SK-N-SH (cell line): ENCODE measurements at places on chromosomes 7 and 10.
A peak's percentile ranks its signal among the peaks of the same experiment; 100 is the strongest.

GRCh38 chr7:104895522-104896236 is 118.3 kb upstream of the KMT2E start:
- no peak overlapping the region for H3K27ac ChIP-seq
- H3K4me3 ChIP-seq: no peak overlapping the region
- peaks cover 41% of the 10 kb centered on the region for H3K27me3 ChIP-seq
- H3K36me3 ChIP-seq: no peaks in the 10 kb centered on the region
- no peaks in the 10 kb centered on the region for H3K4me1 ChIP-seq
- no peak for DNase-seq

- no peak overlapping the region for H3K4me3 ChIP-seq
- no peak for DNase-seq
- H3K27me3 ChIP-seq: peaks cover 15% of the 10 kb centered on the region
- no peak overlapping the region for H3K27ac ChIP-seq
- peaks cover 10% of the 10 kb centered on the region for H3K4me1 ChIP-seq
Measured at GRCh38 chr7:39810710-39811109, 139.3 kb upstream of the CDK13 start.

DNA sequence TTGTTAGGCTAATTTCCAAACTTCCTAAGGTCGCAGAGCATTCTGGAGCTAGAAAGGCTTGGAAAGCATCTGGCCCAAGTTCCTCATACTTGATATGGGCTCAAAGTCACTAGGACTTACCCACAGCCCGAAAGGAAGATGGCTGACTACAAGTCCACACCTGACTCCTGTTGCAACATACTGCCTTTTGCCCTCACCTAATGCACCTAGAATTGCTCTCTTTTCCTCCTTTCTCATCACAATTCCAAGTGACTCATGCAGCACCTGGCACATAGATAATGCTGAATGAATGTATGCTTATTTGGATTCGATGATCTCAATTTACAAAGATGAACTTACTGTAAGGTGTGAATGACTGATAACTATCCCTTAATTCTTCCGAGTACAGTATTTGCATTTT is 131.5 kb downstream of the SORBS1 start:
- H3K27ac ChIP-seq: no peak overlapping the region
- no peak overlapping the region for H3K4me3 ChIP-seq
- no peaks in the 10 kb centered on the region for H3K27me3 ChIP-seq
- no peaks in the 10 kb centered on the region for H3K36me3 ChIP-seq
- DNase-seq: no peak
- H3K4me1 ChIP-seq: peaks cover 12% of the 10 kb centered on the region

- no peaks in the 10 kb centered on the region for H3K27me3 ChIP-seq
- H3K36me3 ChIP-seq: no peaks in the 10 kb centered on the region
Measured at GRCh38 chr10:131141645-131142516, 169.6 kb downstream of the TCERG1L start.

DNA sequence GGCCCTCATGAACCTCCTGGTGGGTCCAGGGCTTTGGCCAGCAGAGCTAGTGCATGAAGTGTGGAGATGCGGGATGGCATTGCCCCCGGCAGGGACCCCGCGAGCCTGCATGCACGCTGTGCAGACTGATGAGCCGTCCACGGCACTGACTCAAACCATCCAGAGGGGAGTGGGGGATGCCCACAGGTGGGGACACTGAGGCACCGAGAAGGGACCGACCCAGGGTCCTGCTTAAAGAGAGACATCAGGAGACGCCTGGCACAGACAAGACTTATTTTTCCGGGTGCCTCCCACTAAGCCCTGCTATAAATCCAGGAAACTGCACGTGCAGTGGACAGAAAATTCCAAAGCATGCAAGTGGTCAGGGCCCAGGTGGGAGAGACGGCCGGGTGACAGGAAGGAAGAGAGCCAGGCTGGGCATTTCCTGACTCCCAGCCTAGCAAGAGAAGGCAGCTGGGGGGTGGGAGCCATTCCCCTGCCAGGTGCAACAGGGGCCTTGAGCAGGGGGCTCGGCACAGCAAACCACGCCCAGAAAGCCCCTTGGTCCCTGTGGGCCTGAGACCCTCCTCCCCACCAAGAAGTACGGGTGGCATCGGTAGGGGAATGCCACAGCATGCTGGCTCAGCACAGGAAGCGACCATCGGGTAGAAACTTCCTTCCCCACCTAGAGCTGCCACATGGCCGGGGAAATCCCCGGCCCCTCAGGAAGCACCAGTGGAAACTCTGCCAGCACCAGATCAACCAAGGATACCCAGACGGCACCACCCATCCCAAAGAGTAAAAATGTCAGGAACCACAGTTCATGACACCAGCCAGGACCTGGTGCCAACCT is 91.5 kb downstream of the FOXL3 start:
- no peaks in the 10 kb centered on the region for H3K4me1 ChIP-seq
- no peak for DNase-seq
- no peaks in the 10 kb centered on the region for H3K36me3 ChIP-seq
- H3K4me3 ChIP-seq: no peak overlapping the region
- peaks cover 9% of the 10 kb centered on the region; the same call in 1 of the 2 replicates for H3K27me3 ChIP-seq

GRCh38 chr7:75983471-75984129 is 10.8 kb downstream of the TMEM120A start:
- H3K27ac ChIP-seq: no peak overlapping the region
- H3K27me3 ChIP-seq: no peaks in the 10 kb centered on the region
- no peaks in the 10 kb centered on the region; the same call in 1 of the 2 replicates for H3K4me1 ChIP-seq

DNA sequence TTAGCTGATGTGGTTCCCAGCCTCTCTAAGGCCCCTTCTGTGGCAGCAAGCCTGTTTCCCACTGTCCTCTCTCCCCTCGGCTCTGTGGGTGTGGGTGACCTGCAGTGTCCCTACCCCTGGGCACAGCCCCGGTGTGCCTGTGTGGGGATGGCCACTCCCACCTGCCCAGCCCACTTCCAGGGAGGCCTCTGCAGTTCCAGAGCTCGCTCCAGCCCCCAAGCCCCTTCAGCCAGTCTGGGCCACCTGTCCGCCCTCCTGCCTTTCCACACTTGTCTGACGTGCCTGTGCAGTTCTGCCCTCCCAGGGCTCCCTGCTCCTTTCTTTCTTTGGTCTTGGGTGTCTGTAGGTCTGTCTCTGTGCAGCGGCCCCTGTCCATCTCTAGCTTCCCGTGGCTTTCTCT is 127.0 kb upstream of the PPIF start:
- no peaks in the 10 kb centered on the region for H3K27me3 ChIP-seq
- H3K36me3 ChIP-seq: peaks cover 23% of the 10 kb centered on the region
- peak overlapping the region; percentile 49; the same call in 1 of the 2 replicates for H3K27ac ChIP-seq
- peaks cover 69% of the 10 kb centered on the region for H3K4me1 ChIP-seq
- H3K4me3 ChIP-seq: no peak overlapping the region

DNA sequence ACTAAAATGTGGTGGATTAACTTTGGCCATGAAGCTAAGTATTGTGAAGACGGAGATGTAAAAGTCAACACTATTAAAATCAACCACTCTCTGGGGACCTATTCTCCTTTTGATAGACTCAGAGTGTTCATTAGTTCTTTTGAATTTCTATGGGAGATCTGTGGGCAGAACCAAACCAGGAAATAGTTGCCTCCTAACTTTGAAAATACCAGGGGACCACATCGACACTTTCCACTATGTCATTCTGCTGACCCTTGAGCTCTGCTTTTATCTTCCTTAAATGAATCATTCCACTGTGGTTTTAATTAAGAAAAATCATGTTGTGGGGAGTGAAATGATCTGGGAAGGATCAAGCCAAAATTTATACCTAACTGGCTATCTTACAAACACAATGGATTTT is 960.5 kb downstream of the GATA3 start:
- DNase-seq: no peak
- no peaks in the 10 kb centered on the region; the same call in 1 of the 2 replicates for H3K4me1 ChIP-seq
- no peak overlapping the region for H3K27ac ChIP-seq
- no peak overlapping the region for H3K4me3 ChIP-seq
- no peaks in the 10 kb centered on the region for H3K27me3 ChIP-seq
- no peaks in the 10 kb centered on the region for H3K36me3 ChIP-seq

DNA sequence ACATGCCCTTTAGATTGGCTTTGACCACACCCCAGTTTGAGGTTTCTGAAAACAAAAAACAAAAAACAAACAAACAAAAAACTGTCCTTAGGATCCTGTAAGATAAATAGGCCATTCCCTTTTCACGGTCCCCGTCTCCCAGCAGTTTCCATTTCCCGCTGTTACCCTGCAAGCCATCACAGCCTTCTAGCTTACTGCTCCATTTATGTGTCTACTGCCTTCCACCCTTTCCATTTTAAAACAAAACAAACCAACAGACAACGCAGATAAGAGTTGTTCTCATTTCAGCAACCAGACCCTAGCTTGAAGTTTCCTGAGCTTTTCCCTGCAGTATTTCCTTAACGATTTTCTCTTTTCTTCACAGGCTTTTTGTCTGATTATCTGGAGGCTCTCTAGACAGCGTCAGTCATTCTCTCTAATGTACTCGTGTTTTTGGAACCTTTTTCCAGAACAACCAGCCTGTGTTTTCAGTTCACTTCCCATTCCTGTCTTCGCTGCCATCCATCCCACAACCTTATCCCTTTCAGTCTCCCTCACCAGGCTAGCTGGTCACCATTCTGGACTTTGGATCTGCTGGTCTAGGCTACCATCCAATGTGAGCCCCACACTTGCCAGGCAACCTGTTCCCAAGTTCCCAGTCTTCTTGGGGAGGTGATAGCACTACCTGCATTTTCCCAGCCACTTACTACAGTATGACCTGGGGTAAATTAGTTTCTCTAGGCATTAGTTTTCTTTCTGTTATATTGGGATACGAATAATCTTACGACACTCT is 317.3 kb upstream of the FZD1 start:
- no peak overlapping the region for H3K4me3 ChIP-seq
- H3K27me3 ChIP-seq: no peaks in the 10 kb centered on the region
- H3K36me3 ChIP-seq: no peaks in the 10 kb centered on the region
- DNase-seq: no peak

GRCh38 chr7:68573271-68574005 is 1024.8 kb upstream of the AUTS2 start:
- no peaks in the 10 kb centered on the region for H3K4me1 ChIP-seq
- H3K27ac ChIP-seq: no peak overlapping the region
- no peak overlapping the region for H3K4me3 ChIP-seq
- H3K36me3 ChIP-seq: no peaks in the 10 kb centered on the region
- DNase-seq: no peak

DNA sequence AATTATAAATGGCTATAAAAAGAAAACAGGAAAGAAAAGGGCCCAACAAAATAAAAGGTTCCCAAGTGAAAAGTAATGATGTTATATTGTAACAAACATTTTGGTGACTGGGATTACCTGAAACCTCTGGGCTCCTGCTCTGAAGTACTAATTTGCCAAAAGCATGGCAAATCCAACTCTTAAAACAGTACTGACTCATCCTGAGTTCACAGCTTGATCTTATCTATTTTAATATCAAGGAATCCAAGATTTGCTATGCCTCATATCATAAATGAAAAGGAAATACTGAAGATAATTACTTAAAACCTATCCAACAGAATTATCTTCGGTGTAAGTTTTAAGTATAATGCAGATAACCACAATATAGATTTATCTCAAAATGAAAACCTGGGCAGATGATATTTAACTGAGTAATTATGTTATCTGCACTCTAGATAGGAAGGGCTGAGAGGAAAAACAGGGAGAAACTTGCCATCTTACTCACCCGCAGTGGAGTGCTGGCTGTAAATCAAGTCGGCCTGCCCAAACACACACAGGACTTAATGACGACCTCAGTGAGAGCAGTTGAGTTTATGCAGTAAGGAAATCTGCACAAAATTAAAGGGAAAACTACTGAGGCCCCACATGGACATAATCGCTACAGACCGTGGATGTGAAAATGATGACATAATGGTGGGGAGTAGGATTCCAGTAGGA is 48.4 kb downstream of the MPP7 start:
- H3K27me3 ChIP-seq: peaks cover 22% of the 10 kb centered on the region; the same call in 1 of the 2 replicates
- no peak for DNase-seq
- H3K4me3 ChIP-seq: no peak overlapping the region
- no peaks in the 10 kb centered on the region for H3K36me3 ChIP-seq
- H3K27ac ChIP-seq: no peak overlapping the region
- H3K4me1 ChIP-seq: peaks cover 11% of the 10 kb centered on the region

DNA sequence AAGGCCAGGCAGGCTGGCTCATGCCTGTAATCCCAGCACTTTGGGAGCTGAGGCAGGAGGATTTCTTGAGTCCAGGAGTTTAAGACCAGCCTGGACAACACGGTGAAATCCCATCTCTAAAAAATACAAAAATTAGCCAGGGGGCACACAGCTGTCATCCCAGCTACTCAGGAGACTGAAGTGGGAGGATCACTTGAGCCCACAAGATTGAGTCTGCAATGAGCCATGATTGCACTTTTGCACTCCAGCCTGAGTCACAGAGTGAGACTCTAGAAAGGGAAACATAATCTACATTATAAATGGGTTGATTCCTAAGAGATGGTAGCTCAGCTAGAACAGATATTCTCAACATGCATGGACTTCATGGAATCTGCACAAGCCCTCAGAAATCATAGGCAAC is 6.3 kb upstream of the LIPF start:
- no peak overlapping the region for H3K4me3 ChIP-seq
- H3K4me1 ChIP-seq: peaks cover 22% of the 10 kb centered on the region; the same call in 1 of the 2 replicates
- DNase-seq: no peak
- no peaks in the 10 kb centered on the region for H3K36me3 ChIP-seq

- DNase-seq: no peak
- H3K27ac ChIP-seq: no peak overlapping the region
- no peaks in the 10 kb centered on the region for H3K36me3 ChIP-seq
- peaks cover 14% of the 10 kb centered on the region; the same call in 1 of the 2 replicates for H3K4me1 ChIP-seq
Measured at GRCh38 chr7:138952791-138953190, 28.4 kb downstream of the KIAA1549 start.

DNA sequence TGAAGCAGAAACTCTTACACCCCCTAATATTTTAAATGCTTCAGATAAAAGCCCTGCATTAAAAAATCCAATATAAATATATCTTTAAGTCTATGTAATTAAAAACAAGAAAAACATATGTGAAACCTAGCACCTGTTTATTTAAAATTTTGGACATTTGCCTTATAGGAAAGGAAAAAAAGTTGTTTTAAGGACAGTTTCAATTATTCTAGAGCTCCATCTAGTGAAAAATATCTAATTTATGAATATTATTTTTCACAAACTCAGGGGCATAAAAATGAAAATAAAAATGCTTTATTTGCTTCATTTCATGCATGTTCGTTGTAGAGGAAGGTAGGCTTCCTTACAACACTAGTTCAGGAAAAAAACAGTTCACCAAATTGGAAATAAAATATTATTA is 26.1 kb downstream of the ENKUR start:
- DNase-seq: no peak
- no peaks in the 10 kb centered on the region for H3K27me3 ChIP-seq
- H3K36me3 ChIP-seq: no peaks in the 10 kb centered on the region
- no peak overlapping the region for H3K27ac ChIP-seq
